ENCODE measurements at places on chromosomes 11 and 22.
A peak's percentile ranks its signal among the peaks of the same experiment; 100 is the strongest.

DNA sequence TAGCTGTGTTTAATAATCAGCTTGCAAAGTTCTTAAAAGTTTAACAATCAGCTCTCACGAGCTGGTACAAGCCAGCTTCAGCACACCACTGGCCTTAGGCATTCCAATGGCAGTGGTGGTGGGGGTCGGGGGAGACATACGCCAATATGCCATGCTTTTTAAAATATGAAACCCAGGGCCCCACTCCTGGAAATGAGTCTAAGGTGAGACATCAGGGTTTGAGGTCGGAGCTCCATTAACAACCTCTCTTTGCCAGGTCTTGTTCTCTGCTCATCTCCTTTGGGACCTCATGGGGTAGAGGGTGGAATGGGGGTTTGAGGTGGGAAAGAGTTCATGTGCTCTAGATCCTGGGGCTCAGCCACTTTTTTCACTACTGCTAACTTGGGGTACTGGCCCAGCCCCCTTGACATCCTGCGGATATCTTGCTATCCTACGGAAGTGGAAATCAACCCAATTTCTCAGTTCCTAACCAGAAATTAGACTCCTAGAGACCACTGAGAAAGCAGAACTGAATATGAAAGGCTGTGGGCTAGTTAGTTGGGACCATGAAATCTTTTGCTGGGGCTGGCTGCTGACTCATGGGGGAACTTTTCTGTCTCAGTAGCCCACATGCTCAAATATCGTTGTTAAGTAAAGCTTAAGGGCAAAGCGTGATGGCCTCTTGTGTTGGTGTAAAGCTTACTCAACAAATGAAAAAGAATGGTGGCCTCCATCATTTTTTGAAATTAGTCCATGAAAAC is 90.1 kb downstream of the PDHX start:
- no peak for DNase-seq

DNA sequence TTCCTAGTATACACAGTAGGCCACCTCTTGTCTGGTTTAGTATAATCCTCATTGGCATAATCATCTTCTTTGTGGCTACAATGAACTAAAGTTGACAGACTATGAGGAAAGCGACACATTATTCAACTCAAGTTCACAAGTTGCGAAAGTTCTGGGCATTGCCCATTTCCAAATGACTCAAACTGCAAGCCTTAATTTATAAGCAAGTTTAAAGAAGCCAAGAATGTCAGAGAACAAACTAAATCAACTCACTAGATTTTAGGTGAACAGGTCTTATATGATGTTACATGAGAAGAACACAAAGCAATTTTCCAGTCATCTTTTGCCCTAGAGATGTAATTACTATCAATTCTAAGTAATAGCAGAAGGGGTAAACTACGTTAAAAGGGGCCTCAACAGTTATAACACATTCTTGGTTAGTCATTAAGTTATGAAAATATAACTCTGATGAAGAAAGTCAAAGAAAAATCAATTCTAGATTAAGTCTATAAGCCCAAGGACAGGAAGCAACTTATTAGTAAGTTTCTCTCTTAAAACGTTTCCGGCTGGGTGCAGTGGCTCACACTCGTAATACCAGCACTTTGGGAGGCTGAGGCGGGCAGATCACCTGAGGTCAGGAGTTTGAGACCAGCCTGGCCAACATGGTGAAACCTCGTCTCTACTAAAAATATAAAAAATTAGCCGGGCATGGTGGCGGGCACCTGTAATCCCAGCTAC is 21.5 kb downstream of the PICALM start:
- DNase-seq = peak; percentile 9

GRCh38 chr22:37176464-37177061 is 11.5 kb downstream of the C1QTNF6 start:
- no peak for DNase-seq

DNA sequence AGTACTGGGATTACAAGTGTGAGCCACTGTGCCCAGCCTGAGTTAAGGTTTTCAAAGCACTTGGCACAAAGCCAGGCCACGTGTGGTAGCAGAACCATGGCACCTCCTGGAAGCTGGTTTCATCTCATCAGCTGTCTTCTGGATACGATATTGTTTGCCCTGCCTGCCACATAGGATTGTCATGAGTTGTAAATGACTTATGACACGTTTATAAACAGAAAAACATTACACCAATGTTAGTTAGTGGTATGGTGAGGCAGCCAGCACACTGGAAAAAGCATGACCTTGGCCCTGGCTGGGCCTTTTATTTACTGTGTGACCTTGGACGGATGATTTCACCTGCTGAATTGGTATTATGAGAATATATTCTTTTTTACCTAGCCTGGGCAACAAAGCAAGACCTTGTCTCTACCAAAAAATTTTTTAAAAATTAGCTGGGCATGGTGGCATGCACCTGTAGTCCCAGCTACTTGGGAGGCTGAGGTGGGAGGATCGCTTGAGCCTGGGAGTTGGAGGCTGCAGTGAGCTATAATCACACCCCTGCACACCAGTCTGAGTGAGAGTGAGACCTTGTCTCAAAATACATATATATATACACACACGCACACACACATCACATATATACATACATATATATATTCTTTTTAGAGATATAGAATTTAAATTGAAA is 24.0 kb upstream of the MYH9 start:
- DNase-seq = no peak

GRCh38 chr11:21631991-21632390 is 560.9 kb upstream of the ANO5 start:
- DNase-seq = no peak

DNA sequence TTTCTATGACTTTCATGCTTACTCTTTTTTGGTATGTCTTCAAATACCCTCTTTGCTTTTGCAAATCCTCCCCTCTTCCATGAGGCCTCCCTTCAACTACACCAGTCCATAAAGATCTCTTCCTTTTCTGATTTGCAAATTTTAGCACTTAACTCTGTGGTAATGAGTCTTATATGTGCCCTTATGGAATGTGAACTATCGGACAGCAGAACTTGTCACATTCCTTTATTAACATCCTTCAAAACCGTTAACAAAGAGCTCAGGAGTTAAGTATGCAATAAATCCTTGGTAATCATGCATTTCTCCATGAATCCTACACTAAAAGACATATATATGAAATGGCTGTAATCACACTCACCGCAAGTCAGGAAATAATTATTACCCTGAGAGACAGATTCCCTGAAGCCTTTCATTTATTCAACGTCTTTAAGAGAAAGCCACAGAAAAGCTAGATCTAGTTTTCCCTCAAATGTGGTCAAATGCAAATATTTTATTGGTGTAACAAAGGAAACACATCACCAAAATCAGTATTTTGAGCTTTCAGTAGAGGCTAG is 7.4 kb downstream of the CLNS1A start:
- DNase-seq = no peak

- DNase-seq = no peak
Measured at GRCh38 chr22:37371491-37371890, 55.8 kb downstream of the ELFN2 start.

- no peak for DNase-seq
Measured at GRCh38 chr11:31796499-31797189, 14.5 kb downstream of the PAX6 start.

DNA sequence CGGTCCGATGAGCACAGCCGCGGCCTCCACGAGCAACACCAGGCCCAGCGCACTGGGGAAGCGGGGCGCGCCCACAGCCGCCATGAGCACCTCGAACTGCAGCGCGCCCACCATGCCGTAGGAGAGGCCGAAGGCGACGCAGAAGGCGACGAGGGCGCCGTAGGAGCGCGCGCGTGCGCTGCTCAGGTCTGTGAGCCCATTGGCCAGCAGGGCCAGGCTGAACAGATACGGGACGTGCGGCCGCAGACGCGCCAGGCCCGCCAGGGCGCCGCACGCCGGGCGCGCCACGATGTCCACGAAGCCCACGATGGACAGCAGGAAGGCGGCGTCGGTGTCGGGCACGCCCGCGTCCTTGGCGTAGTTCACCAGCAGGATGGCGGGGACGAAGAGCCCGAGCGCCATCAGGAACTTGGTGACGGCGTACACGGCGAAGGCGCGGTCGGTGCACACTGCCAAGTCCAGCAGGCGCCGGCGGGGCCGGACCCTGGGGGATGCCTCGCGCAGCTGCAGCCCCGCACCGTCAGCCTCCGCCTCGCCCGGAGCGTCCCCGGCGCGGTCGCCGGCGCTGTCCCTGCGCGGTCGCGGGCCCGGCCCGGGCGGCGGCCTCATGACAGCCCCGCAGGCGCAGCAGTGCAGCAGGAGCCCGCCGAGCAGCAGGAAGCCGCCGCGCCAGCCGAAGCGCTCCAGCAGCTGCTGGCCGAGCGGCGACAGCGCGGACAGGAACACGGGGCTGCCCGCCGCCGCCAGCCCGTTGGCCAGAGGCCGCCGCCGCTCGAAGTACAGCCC is 2.9 kb downstream of the SLC16A8 start:
- no peak for DNase-seq

GRCh38 chr22:19455585-19456370 is 8.3 kb upstream of the C22orf39 start:
- no peak for DNase-seq

DNA sequence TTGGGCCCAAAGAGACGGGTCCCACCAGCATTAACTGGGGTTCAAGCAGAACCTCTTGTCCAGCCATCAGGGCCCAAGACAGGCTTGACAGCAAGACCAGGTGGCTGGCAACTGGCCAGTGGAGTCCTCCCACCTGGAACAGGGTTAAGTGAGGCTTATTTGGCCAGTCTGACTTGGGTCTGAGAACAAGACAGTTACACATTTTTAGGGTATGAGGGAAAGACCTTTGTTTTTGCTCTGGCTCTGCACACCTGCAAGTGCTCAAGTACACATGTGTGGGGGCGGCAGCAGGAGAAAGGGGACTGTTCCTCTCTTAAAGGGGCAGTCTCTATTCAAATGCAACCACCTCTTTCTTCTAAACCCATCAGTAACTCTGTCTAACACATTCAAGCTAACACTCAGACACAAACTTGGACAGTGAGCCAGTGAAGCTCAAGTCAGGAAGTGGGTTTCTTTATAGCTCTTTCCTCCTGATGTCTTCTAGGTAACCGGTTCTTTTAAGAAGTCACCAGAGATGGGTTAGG is 116.2 kb downstream of the ETS1 start:
- DNase-seq = no peak
